Mammary epithelial cell (primary cell): ENCODE measurements at places on chromosomes 7 and 10. TPM values are rescaled to one million over a fixed set of nuclear protein-coding genes. Genes with fewer than 3 reads are reported as not detected.

GRCh38 chr10:128511284-128511683 lies 385.1 kb upstream of the MKI67 start:
- no peak for DNase-seq

DNA sequence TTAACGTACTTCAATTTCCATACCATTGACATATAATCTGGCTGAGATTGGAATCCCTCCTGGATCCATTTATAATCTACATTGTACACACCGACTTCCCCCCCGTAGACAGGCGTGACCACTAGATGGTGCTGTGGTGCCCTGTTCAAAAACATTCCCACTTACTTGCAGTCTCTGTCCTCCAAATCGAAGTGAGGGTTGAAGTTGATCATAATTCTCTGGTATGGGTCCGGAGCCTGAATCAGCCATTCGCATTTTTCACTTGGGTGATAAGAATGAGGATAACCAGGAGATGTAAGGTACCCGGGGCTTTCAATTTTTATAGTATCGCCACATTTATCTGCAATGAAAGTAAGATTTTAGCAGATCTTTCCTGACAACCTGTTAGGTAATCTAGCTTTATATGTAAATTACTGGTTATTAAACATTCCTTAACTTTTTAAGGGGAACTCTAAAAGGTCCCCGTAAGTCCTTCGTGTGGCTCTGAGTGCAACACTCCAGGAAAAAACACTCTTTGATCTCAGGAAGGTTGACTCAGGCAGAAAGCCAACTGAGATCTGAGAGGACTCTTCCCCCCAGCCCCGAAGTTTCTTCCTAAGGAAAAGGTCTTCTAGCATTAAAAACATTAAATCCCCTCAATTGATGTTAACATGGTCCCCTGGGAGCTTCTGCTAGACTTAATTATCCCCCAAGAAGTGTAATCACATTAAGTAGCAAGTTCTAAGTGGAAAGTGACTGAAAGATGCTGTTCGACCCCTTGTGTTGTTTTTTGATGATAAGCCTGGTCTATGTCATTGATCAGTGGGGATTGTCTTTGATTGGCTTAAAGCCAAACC lies 3.7 kb downstream of the NRP1 start:
- DNase-seq, result peak; percentile 73

DNA sequence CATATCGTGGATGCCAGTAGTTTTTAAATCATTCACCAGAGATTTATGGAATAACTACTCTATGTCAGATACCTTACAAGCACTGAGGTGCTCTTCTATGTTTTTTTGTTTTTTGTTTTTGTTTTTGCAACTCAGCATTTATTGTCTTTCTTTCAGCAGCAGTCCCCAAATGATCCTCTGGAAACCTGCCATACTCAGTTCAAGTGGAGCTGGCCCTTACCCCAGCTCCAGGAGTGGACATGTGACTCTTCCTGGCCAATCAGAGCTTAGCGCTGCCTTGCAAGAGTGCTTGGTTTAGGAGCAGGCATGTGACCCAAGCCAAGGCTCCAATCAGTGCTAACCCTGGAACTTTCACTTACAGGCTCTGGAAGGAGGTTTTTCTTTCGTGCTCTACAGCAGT lies 356.6 kb upstream of the ZMIZ1 start:
- DNase-seq, result no peak

DNA sequence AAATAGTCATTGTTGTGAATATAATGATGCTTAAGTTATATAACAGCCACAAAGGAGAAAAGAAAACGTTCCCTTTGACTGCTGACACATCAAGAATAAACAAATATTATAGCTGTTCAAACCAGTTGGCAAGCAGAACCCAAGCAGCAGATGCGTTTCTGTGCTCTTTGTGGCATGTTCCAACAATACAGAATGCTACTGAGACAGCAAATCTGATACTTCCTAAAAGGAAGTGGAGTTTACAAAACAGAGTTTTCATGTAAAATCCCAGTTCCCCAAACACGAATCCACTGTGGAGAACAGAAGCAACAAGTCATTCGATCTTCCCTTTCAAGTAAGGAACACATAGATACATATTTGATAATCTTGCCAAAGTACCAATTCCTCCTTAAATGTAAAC lies 170.9 kb upstream of the ASAH2 start:
- no peak for DNase-seq

- DNase-seq, result no peak
These were observed 53.6 kb upstream of the PIK3CG start for GRCh38 chr7:106811472-106811871.

DNA sequence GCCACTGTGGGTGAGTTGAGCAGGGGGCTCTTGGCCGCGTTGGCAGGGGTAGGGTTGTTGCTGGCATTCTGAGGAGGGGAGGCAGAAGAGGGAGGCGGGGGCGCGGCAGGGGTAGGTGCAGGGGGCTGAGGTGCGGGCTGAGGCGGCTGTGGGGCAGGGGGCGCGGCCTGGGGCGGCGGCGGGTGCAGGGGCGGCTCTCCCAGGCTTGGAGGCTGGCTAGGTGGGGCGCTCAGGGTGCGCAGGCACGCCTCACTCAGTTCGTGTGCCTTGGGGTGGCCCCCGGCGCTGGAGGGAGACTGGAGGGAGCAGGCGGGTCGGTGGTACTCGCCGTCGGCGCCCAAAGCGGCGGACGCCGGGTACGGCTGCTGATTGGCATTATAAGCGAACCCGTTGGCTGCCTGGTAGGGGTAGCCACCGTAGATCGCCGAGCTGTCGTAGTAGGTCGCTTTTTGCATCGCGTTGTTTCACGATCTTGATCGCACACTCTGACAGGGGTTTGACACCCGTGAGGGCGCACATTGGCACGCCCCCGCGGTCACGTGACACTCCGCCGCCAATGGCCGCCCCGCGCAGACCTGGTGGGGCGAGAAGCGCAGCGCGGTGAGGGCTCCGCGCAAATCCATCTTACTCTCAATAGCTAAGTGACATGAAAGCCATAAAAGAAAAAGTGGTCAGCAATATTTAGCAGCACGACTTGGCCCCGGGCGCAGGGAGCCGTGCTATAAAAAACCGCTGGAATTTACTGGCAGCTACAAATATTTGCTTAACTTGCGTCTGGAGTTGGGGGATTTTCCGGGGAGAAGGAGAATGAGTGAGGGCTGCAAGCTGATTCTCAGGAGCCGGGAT lies 7.9 kb upstream of the HOXA2 start:
- peak; percentile 76 for DNase-seq

- DNase-seq, result no peak
These were observed 191.7 kb downstream of the RELN start for GRCh38 chr7:103797647-103798307.

GRCh38 chr7:81210137-81211064 lies 291.6 kb upstream of the SEMA3C start:
- no peak for DNase-seq

GRCh38 chr10:97585439-97585811 lies 1.2 kb downstream of the HOGA1 start:
- DNase-seq, result no peak

DNA sequence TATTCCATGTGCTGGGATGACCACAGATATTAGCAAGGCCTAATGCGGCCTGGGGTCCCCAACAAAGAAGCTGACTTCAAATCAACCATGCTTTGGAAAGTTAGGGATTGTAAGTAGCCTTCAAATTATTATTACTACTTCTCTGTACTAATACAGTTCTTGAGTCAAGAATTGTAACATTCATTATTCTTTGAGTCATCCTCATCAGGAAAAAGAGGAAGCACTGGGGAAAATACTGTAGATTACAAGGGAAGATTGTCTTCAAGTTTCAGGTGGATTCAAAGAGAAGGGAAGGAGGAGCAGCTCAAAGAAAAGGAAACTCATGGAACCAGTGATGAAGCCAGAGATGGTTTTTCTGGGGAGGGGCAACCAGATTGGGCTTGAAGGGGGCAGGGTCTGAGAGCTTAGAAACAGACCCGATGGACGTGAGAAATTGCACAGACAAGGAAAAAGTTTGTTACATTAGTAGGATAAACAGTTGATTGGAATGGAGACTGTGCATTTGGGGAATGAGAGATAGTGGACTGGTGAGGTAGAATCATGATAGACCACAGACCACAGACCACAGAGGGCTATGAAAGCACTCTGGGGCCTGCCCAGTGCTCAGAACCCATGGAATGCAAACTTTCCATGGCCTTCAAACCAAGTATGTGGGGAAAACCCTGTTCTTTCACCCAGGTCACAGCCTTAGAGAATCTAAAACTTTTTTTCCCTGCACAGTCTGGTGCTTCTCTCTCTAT lies 209.9 kb downstream of the ZNF365 start:
- DNase-seq, result peak; percentile 88

- no peak for DNase-seq
These were observed 35.0 kb upstream of the DGKI start for GRCh38 chr7:137881607-137882260.

GRCh38 chr7:87411186-87411585 lies 64.3 kb downstream of the ABCB4 start:
- no peak for DNase-seq

GRCh38 chr7:31443457-31443856 lies 70.4 kb upstream of the ITPRID1 start:
- DNase-seq, result peak; percentile 46

GRCh38 chr7:158442260-158442659 lies 145.4 kb downstream of the PTPRN2 start:
- no peak for DNase-seq

DNA sequence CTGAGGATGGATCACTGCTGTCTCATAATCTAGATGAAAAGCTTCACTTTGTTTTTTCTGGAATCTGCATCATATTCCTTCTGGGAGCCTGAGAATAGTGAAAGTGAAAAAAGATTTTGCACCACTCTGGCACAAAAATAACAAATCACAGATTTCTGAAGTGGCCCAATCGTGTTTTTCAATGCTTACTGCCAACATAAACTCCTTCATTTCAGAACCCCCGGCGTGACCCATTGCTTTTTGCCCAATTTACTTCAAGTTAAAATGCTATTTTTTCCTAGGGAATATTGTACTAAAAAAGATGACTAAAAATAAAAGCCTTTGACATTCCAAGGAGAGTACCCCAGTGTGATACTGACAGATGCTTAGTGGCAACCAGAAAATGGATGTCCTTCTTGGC lies 53.7 kb upstream of the ANK3 start:
- DNase-seq, result no peak

DNA sequence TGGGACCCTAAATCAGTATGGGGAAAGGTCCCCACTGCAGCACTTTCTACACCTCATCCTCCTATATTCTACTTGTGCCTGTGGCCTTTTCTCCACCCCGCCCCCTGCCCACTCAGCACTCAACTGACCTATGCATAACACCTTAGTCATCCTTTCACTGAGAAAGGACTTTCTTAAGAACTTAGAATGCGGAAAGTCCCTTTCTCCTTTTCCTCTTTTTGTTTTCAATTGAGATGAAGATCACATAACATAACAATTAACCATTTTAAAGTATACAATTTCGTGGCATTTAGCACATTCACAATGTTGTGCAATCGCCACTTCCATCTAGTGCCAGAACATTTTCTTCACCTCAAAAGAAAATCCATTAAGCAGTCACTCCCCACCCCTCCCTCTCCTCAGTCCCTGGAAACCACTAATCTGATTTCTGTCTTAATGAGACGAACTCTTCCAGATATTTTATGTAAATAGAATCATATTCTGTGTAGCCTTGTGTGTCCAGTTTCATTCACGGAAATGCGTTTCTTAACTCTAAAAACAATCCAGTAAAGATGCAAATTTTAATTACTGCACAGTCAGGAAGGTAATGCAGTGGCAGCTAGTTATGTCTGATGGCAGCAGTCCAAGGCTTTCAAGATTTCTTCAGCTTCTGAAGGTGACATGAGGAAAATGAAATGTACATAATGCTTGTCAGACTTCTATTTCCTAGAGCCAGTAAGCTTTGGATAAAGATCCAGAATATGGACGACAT lies 41.7 kb downstream of the FAS start:
- peak; percentile 95 for DNase-seq

DNA sequence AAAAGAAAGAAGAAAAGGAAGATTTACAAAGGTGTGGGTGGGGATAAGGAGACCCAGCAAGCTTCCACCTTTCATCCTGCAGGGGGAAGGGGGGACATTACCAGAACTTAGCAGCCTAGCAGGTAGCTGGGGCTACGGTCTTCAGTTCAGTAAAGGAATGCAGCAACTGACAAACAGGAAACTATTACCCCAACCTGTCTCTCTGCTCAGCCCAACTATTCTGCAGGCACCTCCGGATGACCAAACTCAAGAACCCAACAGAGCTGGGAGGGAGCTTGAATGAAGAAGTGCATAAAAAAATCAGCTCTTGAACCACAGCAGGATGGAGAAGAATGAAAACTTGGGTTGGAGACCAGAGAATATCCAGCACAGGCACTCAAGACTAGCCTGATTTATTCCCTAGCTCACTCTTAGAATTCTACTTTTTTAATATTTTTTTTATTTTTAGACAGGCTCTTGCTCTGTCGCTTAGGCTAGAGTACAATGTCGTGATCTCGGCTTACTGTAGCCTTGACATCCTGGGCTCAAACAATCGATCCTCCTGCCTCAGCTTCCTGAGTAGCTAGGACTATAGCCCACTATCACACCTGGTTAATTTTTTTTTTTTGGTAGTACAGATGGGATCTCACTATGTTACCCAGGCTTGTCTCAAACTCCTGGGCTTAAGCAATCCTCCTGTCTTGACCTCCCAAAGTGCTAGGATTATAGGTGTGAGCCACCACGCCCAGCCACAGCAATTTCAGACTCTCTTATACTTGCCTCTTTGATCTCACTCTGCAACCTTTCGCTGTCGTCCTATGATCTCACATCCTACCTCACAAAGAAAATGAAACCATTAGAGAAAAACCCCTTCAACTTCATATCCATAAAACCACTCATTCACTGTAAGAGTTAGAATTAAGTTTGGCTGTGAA lies 18.5 kb upstream of the C10orf67 start:
- no peak for DNase-seq

GRCh38 chr7:17239683-17240521 lies 58.5 kb upstream of the AHR start:
- DNase-seq, result peak; percentile 52

DNA sequence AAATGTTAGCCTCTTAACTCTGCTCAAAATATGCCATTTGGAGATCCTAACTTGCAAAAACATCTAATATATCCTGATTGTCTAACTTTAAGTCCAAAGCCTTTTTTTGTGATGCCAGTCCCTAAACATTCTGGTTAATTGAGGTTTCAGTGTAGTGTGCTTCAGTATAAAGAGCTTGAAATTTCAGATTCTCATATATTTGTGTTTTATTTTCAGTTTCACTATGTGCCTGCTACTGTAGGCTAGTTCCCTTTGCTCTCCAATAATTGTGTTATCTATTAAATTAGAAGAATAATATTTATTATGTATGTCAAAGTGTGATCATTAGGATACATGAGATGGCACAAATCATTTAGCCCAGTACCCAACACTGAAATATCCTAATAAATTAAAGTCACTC lies 1361.2 kb downstream of the XPNPEP1 start:
- no peak for DNase-seq

Gene DNAH11
- polyA plus RNA-seq, result 0.23 TPM

Gene ANKRD61
- 0.22 TPM for polyA plus RNA-seq

Gene NKX2-3
- polyA plus RNA-seq, result not detected

Gene FAM24B
- 6.5 TPM for polyA plus RNA-seq

Gene AEBP1
- 0.06 TPM for polyA plus RNA-seq
